ENCODE measurements at places on chromosomes 6 and 20. TPM values are rescaled to one million over a fixed set of nuclear protein-coding genes. Genes with fewer than 3 reads are reported as not detected.

GRCh38 chr6:161744211-161745067, 470.6 kb upstream of the AGPAT4 start:
- no peak for DNase-seq

DNA sequence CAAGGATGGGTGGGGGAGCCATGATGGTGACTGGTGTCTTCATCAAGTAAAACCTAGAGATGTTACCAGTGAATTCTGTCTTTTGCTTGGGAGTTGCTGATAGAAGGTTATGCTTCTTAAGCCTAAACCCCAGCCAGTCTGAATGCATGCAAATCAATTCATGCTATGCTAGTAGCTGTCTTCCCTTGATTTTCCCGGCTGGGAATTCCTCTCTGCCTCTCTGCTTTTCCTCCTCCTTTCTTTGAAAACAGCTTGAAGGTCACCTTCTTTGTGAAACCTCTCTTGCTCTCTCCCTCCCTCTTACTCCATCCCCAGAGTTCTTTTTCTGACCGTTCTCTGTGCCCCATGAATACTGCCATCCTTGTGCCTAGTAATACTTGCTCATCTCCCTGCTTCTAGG, 58.9 kb downstream of the TMEM200A start:
- DNase-seq: no peak

DNA sequence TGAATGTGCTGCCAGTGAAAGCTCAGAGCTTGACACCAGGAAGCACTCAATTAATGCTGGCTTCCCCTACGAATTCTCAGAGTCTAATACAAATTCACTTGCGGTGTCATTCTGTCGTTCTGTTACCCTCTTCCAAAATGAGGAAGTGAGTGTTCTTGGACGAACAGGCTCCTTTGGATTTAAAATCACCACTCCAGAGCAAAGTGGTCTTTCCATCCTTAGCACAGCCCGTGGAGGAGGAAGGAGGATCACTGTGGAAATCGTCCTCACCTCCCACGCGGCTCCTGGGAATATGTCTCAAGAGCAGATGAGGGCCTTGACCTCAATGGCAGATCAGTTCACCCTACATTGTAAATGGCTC, 41.7 kb downstream of the RIOK1 start:
- no peak for DNase-seq

WASF1 gene
- 13.7 TPM for total RNA-seq

MRAP2 gene
- total RNA-seq: 19.5 TPM

All from chondrocyte (in vitro differentiated cells).